Mesendoderm (in vitro differentiated cells): ENCODE measurements at places on chromosomes 7 and 10.
A peak's percentile ranks its signal among the peaks of the same experiment; 100 is the strongest.

GRCh38 chr10:60406182-60406581, 16.5 kb upstream of the ANK3 start:
- H3K4me1 ChIP-seq = no peaks in the 10 kb centered on the region
- no peaks in the 10 kb centered on the region for H3K27me3 ChIP-seq
- H3K27ac ChIP-seq = no peak overlapping the region
- no peak for DNase-seq

- H3K36me3 ChIP-seq = no peaks in the 10 kb centered on the region
- no peak overlapping the region for H3K27ac ChIP-seq
- no peaks in the 10 kb centered on the region for H3K27me3 ChIP-seq
These were observed 29.1 kb downstream of the NUDCD3 start for GRCh38 chr7:44461387-44461786.

DNA sequence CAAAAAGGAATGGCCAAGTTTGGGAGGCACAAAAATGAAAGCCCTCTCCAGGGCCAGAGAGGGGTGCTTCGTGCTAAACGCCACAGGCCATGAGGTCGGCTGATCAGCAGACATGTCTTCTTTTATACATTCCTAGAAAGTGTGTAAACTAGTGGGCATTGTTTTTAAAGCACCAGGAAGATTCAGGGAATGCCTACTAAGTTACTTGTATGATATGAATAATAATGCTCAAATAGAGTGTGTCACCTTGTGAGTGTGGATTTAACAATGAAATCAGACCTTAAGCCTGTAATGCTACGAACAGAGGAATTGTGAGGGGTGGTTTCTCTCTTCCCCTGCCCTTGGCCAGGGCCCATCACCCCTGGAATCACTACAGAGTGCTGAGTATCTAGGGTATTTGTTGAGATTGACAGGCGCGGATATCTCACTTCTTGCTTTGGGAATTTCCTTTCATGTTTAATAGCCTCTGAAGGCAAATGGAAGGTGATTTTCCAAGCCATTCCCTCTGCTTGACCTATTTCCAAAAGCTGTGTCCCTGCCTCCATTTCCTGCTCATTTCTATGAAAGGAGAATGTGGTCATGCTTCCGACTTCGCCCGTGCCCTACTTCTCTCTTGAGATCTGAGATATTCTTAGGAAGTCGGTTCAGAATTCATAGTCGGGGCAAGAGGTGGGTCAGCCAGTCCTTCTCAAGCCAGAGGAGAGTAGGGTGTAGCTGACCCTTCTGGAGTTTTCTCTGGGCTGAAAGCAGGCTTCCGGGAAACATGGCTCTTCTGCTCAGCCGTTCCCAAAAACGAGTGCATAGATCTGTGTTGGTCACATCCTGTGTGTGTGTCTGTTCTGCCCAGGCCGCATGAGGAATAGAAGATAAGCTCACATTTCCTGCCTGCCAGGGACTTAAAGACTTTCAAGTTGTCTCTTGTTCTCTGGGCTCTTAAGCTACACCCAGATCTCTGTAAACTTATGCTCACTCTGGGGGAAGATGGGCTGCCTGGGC, 167.8 kb upstream of the ITGB1 start:
- no peaks in the 10 kb centered on the region for H3K27me3 ChIP-seq
- H3K4me3 ChIP-seq = no peak overlapping the region
- peak; percentile 54 for DNase-seq
- no peaks in the 10 kb centered on the region for H3K4me1 ChIP-seq
- no peaks in the 10 kb centered on the region for H3K36me3 ChIP-seq

DNA sequence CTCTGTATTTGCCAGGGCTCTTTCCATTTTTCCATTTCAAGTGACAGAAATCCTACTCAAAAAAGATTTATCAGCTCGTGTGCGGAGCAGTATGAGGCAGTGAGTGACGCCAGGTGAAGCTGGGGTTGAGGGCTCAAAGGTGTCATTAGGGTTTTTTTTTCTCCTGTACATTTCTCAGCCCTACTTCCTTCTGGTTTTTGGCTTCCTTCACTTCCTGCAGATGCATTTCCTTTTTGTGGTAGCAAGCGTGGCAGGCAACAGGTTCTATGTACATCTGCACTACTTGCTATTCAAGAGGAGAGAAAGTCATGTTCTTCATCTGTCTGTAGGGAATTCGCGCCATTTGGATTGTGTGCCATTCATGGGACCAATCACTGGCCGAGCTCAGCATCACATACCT, 52.8 kb upstream of the AOAH start:
- no peak for DNase-seq
- H3K4me1 ChIP-seq = no peaks in the 10 kb centered on the region
- H3K27me3 ChIP-seq = no peaks in the 10 kb centered on the region
- H3K36me3 ChIP-seq = no peaks in the 10 kb centered on the region
- no peak overlapping the region for H3K4me3 ChIP-seq

DNA sequence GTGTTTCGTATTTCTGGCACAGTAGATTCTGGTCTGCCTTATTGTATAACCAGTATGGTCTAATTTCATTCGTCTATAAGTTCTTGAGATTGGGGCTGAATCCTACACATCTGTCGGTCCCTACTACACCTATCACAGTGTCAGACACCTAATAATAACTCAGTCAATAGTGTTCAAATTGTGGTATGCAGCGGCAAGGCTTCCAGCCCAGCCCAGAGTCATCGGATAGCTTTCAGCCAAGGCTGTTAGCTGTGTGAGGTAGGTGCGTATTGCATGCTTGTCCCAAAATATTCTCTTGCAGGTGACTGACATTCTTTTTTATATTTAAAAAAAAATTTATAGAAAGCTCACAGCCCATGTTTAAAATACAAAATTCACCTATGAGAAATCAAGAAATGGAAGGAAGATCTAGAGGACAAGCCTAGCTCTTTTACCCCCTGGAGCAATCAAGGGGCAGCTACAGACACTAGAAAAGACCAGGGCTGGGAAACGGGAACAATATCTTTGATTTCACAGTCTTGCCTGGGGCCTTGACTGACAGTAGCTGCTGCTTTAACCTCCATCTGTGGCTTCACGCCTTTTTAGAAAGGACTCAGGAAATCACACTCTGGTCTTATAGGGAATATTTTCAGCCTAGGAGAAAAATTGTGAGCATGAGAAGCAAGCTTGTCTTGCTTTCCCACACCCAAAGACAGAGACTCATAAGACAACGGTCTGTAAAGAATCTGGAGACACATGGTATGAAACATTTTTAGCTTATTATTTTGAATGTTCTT, 9.5 kb upstream of the ASB4 start:
- no peak overlapping the region for H3K4me3 ChIP-seq
- peak; percentile 56 for DNase-seq
- no peaks in the 10 kb centered on the region for H3K4me1 ChIP-seq
- no peaks in the 10 kb centered on the region for H3K36me3 ChIP-seq

GRCh38 chr7:69889338-69889975, 291.2 kb downstream of the AUTS2 start:
- no peak overlapping the region for H3K27ac ChIP-seq
- no peaks in the 10 kb centered on the region for H3K36me3 ChIP-seq
- H3K27me3 ChIP-seq = no peaks in the 10 kb centered on the region
- DNase-seq = no peak

GRCh38 chr7:50808282-50808888, 25.7 kb upstream of the GRB10 start:
- no peaks in the 10 kb centered on the region for H3K36me3 ChIP-seq

GRCh38 chr10:70053218-70053840, 683 bp downstream of the MACROH2A2 start:
- peaks cover 8% of the 10 kb centered on the region for H3K27me3 ChIP-seq
- DNase-seq = no peak
- H3K4me3 ChIP-seq = peak overlapping the region; percentile 77
- peaks cover 10% of the 10 kb centered on the region for H3K4me1 ChIP-seq

DNA sequence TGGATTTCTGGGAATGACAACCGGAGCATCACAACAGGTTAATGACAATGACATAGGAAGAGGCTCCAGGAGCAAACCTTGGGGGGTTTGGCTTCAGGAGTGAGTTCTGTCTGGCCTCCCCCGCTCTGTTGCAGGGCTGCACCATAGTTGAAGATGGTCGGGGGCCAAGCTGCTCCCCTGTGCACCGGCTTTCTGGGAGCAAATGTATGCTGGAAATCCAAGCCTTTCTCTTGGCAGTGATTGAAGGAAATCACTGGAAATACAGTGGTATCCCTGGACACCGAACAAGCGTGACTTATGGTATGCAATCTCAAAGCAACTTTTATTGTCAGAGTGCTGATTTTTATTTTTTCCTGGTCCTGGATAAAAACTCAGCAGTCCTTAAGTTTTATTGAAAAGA, 251.9 kb upstream of the ZNF32 start:
- no peaks in the 10 kb centered on the region for H3K4me1 ChIP-seq
- H3K27me3 ChIP-seq = no peaks in the 10 kb centered on the region
- no peaks in the 10 kb centered on the region for H3K36me3 ChIP-seq

GRCh38 chr10:85655411-85655810, 711.2 kb downstream of the GRID1 start:
- no peaks in the 10 kb centered on the region for H3K4me1 ChIP-seq
- DNase-seq = no peak
- no peaks in the 10 kb centered on the region for H3K36me3 ChIP-seq
- H3K4me3 ChIP-seq = no peak overlapping the region

GRCh38 chr7:126606331-126606730, 646.4 kb downstream of the GRM8 start:
- H3K4me3 ChIP-seq = no peak overlapping the region
- no peak overlapping the region for H3K27ac ChIP-seq
- DNase-seq = no peak
- no peaks in the 10 kb centered on the region for H3K36me3 ChIP-seq
- no peaks in the 10 kb centered on the region for H3K27me3 ChIP-seq
- no peaks in the 10 kb centered on the region for H3K4me1 ChIP-seq

- no peak overlapping the region for H3K27ac ChIP-seq
- H3K36me3 ChIP-seq = peaks cover 2% of the 10 kb centered on the region
- peaks cover 3% of the 10 kb centered on the region for H3K4me1 ChIP-seq
- H3K4me3 ChIP-seq = no peak overlapping the region
These were observed 61.5 kb downstream of the LANCL2 start for GRCh38 chr7:55426676-55427075.

- no peak overlapping the region for H3K27ac ChIP-seq
- no peaks in the 10 kb centered on the region for H3K27me3 ChIP-seq
These were observed 231.1 kb downstream of the ADAM12 start for GRCh38 chr10:126157189-126157588.

DNA sequence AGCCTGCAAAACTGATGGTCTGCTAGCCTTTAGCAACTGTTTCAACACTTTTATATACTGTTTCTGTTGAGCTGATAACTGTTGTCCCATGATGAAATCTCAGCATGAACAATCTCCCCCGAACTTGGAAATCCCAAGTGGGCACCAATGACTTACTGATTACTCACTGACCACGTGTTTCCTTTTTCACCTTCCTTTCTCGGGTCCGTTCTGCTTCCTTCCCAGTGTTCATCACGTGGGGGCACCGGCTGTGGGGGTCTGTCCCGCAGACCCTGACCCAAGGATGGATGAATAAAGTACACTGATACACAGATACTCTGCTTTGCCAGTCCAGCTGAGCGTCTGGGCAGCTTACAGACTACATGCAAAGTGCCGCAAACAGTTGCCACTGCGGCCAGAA, 39.0 kb upstream of the RASGEF1A start:
- no peak for DNase-seq
- no peaks in the 10 kb centered on the region for H3K36me3 ChIP-seq
- H3K27me3 ChIP-seq = no peaks in the 10 kb centered on the region
- H3K4me1 ChIP-seq = no peaks in the 10 kb centered on the region
